ENCODE measurements at places on chromosomes 12 and 14.

GRCh38 chr14:90703841-90704737, 112.1 kb downstream of the TTC7B start:
- DNase-seq = no peak

DNA sequence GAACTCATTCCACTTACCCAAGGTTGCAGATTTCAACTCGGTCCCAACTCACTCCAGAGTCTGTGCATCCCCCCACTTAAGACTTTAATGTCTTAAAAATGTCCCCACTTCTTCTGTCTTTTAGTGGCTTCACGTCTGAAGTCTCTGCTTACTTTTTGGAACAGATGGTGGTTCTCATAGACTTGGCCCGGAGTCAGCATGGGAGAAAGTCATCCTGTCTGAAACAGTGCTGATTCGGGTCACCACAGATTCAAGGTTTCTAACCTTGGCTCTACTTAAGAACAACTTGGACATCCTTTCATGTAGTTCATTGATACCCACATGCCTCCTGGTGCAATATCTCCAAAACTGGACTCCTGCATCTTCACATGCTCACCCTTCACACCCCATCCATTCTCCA, 26.0 kb downstream of the CHST11 start:
- no peak for DNase-seq

GRCh38 chr14:24817212-24818057, 183.4 kb upstream of the GZMB start:
- peak; percentile 62 for DNase-seq

- no peak for DNase-seq
Measured at GRCh38 chr12:56716458-56716857, 8.6 kb downstream of the NACA start.

DNA sequence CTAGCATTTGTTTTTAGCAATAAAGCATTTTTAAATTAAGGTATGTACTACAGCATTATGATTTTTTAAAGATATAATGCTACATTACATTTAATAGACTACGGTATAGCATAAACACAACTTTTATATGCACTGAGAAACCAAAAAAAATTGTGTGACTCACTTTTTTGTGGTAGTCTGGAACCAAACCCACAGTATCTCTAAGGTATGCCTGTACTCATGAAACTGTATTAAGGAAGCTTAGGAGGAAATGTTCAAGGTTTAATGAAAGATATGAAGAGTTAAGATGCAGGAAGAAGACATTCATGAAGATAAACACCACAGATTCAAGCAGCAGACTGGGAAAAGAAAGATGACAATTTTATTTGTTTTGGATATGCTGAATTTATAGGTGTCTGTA, 51.7 kb downstream of the PPP1R12A start:
- DNase-seq = no peak

- DNase-seq = no peak
Measured at GRCh38 chr12:27972721-27973120, at the start of gene PTHLH. Gene PTHLH (minus strand): TSS chr12:27972733. CDS start chr12:27969494, 3,239 bp downstream.

- no peak for DNase-seq
Measured at GRCh38 chr14:55339770-55340169, 68.5 kb downstream of the FBXO34 start.

- no peak for DNase-seq
Measured at GRCh38 chr14:44339231-44339630, 167.9 kb downstream of the FSCB start.

- no peak for DNase-seq
Measured at GRCh38 chr12:104733717-104734175, 224.3 kb downstream of the SLC41A2 start.

- DNase-seq = no peak
Measured at GRCh38 chr12:50058743-50059312, 1.4 kb downstream of the ASIC1 start.

- peak; percentile 68 for DNase-seq
Measured at GRCh38 chr12:70692681-70693288, 55.6 kb upstream of the PTPRB start.

- no peak for DNase-seq
Measured at GRCh38 chr14:62558451-62558850, 486.8 kb downstream of the KCNH5 start.

DNA sequence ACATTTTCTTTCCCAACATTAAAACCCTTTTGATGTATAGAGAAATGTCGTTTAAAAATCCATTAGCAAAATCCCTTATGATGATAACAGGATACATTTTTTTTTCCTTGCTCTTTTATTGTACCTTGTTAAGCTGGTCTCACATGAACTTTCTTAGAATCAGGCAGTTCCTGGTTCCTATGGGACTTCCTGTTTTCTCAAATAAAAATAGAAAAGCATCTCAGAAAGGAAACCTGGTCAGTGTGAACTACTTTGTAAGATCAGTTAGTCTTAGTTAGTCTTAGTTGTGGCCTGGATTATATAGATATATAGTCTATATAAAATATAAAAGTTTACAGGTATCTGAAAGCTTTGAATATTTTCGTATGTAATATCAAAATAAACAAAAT, 40.3 kb downstream of the LEMD3 start:
- no peak for DNase-seq

- peak; percentile 90 for DNase-seq
Measured at GRCh38 chr12:121795034-121795968, 1.8 kb upstream of the RHOF start.

DNA sequence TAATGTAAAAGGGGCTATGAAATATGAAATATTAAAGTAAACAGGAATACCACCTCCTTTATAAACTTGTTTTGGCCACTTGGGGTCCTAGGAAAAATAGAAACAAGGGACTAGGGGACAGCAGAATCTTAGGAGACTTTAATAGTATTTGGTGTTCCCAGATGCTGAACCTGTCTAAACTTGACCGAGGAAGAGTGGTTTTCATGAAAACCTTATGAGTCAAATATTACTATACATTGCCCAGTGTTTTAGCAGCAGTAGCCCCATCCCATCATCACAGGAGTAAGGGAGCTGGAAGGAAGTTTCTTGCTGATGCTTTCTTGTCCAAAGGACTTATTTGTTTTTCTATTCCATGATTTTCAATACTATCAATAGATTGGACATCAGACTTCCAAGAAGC, 177.5 kb upstream of the CAND1 start:
- no peak for DNase-seq

- no peak for DNase-seq
Measured at GRCh38 chr12:53965281-53966084, 7.4 kb upstream of the HOXC11 start.

- DNase-seq = peak; percentile 85
Measured at GRCh38 chr12:64256166-64256800, 34.2 kb upstream of the KICS2 start.

DNA sequence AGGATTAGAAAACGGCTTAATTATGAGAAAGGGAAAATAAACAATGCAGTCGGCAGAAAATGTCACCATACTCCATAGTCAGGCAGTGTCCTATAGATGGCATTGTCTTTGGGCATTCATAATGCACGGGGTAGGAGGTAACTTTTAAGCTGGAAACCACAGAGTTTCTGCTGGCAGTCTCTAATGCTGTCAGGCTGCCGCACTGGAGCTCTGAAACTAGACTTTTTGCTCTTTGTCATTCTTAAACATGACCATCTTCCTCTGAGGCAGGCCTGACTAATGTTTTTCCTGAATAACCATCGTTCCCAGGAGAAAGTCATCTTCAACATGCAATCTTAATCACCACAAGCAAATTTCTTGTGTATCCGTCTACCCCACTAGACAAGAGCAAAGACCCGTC, 108.8 kb downstream of the ETNK1 start:
- no peak for DNase-seq

- peak; percentile 66 for DNase-seq
Measured at GRCh38 chr14:105527826-105528585, 1.6 kb downstream of the TMEM121 start.

DNA sequence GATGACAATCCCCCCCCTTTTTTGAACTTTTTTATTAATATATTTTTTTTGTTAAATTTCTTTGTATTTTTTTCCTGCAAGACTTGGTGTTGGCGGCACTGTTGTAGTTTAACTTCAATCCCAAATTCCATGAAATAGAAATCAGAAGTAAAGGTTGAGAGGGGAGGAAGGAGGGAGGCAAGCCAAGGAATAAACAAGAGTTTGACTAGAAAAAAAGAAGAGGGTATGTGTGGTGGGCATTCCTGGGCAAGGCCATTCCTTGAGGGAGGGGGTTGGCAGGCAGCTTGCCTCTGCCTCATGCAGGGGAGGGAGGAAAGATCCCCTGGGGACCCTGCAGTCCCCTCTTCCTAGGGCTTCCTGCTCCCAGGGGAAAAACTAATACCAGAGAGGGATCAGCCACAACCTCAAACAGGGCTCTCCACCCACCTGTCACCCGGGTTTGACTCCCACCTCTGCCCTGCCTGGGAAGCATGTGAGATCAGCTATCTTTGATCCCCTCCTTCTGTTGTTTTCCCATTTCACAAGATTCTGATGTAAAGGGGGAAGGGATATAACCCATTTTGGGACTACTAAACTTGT, 519 bp upstream of the AP1G2 start:
- DNase-seq = no peak

GRCh38 chr12:132530851-132531250, 40.9 kb downstream of the FBRSL1 start:
- DNase-seq = no peak

GRCh38 chr12:12506496-12506890, 56.2 kb downstream of the DUSP16 start:
- DNase-seq = peak; percentile 51

- no peak for DNase-seq
Measured at GRCh38 chr12:119020406-119021360, 39.3 kb downstream of the SRRM4 start.

DNA sequence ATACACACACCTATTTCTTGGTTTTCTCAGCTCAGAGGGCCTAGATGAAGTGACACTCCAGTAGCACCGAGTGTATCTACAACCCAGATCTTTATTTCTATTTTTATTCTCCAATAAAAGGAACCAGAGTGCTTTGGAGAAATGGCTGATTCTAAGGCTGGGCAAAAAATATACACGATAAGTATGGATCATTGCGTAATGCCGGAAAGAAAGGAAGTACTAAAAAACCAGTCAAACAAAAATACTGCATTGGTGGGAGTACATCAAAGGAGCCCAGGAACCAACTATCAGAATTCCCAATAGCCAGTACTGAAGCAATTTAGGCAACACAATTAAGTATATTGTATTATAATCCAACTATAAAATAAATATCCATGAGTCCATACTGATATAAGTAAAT, 400.9 kb upstream of the CCDC196 start:
- no peak for DNase-seq

DNA sequence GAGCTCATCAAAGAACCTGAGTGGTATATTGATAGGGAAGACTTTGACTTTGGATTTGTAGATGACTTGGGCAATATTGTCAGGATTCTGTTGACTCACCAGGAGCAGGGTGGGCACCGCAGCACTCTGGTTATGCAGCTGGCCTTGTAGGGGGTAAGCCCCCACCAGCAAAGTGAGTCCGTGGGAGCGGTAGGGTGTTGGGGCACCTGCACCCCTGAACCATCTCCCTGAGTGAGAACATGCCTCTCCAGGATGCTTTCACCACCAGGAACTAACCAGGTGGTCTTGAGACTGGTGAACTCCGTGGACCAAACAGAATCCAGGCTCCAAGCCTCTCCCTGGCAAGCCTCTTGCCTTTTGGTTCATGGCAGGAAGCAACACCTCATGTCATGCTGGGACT, 44.0 kb upstream of the EIF5 start:
- DNase-seq = no peak

GRCh38 chr12:101727098-101727497, 12.2 kb downstream of the SYCP3 start:
- no peak for DNase-seq

DNA sequence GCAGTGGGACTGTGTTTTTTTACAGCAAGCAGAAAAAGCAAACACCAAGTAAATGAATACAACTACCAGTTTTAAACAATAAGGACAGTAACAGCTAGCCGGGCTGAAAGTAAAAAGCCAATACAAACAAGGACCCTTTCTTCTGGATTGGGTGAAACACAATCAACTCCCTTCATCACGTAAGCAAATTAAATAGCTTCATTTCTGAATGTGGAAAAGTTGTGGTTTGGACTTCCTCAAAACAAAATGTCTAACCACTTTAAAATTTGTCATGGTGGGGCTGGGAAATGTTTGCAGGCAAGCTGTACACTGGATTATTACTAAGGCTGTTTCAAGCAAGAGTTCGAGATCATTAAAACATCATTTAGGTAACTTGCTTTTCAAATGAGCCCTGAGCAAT, 47.4 kb downstream of the TCHP start:
- peak; percentile 79 for DNase-seq

- DNase-seq = no peak
Measured at GRCh38 chr12:72836194-72836593, 564.0 kb downstream of the TRHDE start.

All from fibroblast of the aortic adventitia (primary cell).